ENCODE measurements at places on chromosomes 7 and 10. TPM values are rescaled to one million over a fixed set of nuclear protein-coding genes. Genes with fewer than 3 reads are reported as not detected.

The SPDYE9 gene
- not detected for total RNA-seq

DNA sequence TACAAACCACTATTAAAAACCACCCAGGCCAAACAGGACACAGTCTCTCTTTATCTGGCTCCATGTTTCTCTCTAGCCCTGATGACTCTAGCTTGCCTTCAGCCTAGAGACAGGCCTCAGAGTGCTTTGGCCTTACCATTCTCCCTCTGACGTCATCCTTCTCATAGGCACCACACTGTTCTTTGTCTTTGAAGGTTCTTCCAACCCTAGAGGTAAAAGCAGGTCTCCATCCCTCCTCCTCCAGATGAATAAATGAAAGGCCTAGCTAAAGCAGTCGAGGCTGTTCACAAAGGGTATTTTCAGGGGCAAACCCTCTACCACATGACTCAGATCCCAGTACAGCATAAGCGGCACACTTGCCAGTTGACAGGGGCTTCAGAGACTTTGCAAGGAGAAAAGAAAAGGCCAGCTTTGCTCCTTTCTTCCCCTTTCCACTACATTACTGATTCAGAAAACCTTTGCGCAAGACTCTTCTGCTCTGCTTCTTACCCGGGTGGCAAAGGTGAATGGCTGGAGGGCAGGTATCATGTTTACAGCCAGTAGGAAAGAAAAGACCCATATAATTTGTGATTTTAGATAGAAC, 14.8 kb downstream of the NFE2L3 start:
- DNase-seq = no peak

The NT5C2 gene
- 89.4 TPM for total RNA-seq

The CLDN15 gene
- total RNA-seq = 8.7 TPM

DNA sequence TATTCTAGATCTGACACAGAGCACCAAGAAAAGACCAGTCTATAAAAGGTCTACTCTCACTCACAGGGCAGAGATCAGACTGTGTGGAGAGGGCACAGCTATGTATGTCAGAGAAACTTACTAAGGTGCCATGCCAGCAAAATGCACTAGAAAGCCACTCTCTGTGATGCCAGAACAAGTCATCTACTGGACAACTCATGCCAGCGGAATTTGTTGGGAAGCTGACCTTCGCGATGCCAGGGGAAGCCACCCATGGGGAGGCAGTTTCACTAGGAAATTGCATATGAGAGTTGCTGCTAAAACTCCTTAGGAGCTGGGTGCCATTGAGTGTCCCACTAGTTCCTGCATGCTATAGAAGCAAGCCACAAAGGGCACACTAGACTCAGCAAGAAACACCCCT, 58.5 kb downstream of the MICU1 start:
- peak; percentile 45 for DNase-seq

The NUPR2 gene
- total RNA-seq = not detected

The PCBD1 gene
- 48.5 TPM for total RNA-seq

The ADAMTS14 gene
- 30.2 TPM for total RNA-seq

The AS3MT gene
- 0.34 TPM for total RNA-seq

GRCh38 chr7:4037877-4038276, 644.2 kb upstream of the FOXK1 start:
- no peak for DNase-seq

The CHRM2 gene
- total RNA-seq = not detected

GRCh38 chr10:69407621-69408301, 9.0 kb downstream of the TACR2 start:
- no peak for DNase-seq

The PNLIPRP2 gene
- not detected for total RNA-seq

The EFCAB10 gene
- 0.38 TPM for total RNA-seq

The EN2 gene
- not detected for total RNA-seq

DNA sequence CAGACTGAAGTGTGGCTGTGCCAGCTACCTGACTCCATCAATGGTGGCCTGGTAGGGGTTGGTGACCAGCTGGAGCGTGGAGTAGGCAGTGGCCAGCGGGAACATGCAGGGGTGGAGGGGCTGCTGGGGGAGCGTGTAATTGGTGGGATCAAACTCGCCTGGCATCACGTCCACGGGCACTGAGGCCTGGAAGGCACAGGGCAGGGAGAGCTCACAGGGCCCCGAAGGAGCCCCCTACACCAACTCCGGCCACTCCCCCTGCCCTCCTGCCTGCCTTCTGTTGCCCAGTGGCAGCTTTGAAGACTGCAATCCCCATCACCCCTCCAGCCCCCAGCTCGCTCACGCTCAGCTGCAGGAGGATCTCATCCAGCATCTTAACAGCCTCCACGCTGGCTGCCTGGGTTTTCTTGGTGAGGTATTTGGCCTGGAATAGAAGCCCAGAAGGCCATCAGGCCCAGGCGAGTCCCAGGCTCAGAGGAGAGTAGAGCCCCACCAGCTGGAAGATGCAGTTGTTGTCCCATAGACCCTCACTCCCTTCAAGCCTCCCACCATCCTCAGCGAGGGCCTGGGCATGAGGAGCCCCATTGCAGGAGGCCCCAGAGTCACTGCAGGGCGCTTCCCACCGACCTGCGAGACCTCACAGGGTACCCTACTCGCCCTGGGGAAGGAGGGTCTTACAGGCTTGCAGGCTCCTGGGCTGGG, 7.1 kb downstream of the POLD2 start:
- no peak for DNase-seq

- no peak for DNase-seq
Measured at GRCh38 chr7:148727501-148728278, 29.0 kb downstream of the CUL1 start.

Data from astrocyte (in vitro differentiated cells and primary cell).